ENCODE measurements at places on chromosomes 5 and 9. TPM values are rescaled to one million over a fixed set of nuclear protein-coding genes. Genes with fewer than 3 reads are reported as not detected.

DNA sequence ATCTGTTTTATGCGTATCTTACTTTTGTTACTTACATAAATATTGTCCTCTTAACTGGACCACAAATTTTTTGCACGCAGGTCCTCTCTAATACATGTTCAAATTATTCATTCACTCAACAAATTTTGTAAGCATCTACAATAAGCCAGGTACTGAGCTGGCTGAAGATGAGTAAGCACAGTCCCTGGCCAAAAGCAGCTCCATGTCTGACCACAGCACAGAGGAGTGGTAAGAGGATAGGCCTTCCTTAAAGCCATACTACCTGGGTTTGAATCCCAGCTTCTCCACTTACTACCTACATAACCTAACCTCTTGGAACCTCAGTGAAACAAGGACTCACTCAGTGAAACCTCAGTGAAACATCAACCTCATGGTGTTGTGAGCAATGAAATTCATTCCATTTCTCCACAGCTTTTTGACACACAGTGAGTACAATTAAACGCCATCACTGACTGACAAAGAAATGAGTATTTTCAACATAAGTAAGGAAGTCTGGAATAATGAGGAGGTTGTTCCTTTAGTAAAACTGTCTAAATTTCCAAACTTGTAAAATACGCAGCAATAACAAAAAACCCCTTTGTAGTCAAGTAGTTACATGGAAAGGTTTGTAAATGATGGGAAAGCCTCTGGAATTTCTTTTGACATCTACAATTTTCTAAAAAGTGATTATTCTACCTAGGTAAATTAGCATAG is 15.0 kb downstream of the PTAR1 start:
- DNase-seq, result no peak

GRCh38 chr9:72363236-72363635 is 1.8 kb downstream of the ZFAND5 start:
- DNase-seq, result no peak

DNA sequence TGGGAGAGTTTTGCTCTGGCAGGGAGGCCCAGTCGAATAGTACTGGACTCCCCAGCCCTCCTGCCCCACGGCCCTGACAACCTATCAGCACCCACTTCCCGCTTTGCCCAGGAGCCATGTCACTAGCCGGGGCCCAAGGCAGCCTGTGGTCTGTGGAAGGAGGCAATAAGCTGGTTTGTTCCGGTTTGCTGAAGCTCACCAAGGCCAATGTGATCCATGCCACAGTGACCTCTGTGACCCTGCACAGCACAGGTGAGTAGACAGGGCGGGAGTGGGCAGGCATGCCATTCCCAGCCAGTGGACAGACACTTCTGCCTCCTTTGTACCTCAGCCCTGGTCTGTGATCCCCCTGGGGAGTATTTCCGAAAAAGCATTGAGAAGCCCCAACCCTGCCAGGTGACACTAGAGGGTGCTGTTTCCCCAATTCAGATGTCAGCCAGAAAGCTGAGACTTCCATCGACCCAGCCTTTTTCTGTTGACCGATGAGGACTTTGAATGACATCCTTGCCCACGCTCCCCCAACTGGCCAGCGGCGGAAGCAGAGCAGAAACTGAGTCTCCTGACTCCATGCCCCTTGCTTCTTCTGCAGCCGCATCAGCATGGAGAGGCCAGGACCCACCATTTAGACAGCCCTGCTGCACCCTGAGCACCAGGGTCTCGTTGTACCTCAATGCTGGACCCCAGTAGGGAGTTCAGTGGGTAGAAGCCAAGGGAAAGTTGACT is 9.6 kb downstream of the PCYOX1L start:
- DNase-seq, result no peak

- DNase-seq, result no peak
Measured at GRCh38 chr5:66671305-66671704, 75.1 kb downstream of the MAST4 start.

GRCh38 chr5:72938206-72938605 is 17.6 kb upstream of the FCHO2 start:
- no peak for DNase-seq

GRCh38 chr9:129459547-129460322 is 161.2 kb downstream of the C9orf50 start:
- no peak for DNase-seq

GRCh38 chr9:69519470-69520240 is 152.5 kb downstream of the APBA1 start:
- no peak for DNase-seq

The GZMA gene
- total RNA-seq, result 1.4 TPM

The PLK2 gene
- total RNA-seq, result 212 TPM

The MLANA gene
- total RNA-seq, result not detected

The TERT gene
- total RNA-seq, result not detected
